ENCODE measurements at places on chromosomes 4 and X. TPM values are rescaled to one million over a fixed set of nuclear protein-coding genes. Genes with fewer than 3 reads are reported as not detected.

Gene SH3RF1
- 25.8 TPM for total RNA-seq

Gene CT45A1
- total RNA-seq, result not detected

Gene HTN3
- total RNA-seq, result not detected

Gene MTNR1A
- total RNA-seq, result 0.36 TPM

Gene ADRA2C
- not detected for total RNA-seq

Gene SORCS2
- 0.22 TPM for total RNA-seq

Gene UGT2B10
- total RNA-seq, result not detected

Gene NUDT11
- total RNA-seq, result 11.9 TPM

Gene SUPT20HL2
- total RNA-seq, result not detected

Gene DSPP
- not detected for total RNA-seq

Gene IL2
- total RNA-seq, result not detected

Gene MAGEB1
- total RNA-seq, result not detected

Gene CFAP47
- not detected for total RNA-seq

Gene CENPVL1
- total RNA-seq, result 0.07 TPM

Gene DMP1
- total RNA-seq, result not detected

Gene MAP7D2
- 1.4 TPM for total RNA-seq

Gene TSPAN5
- total RNA-seq, result 24.9 TPM

Gene ANOS1
- 2.3 TPM for total RNA-seq

Gene FOXR2
- not detected for total RNA-seq

Gene ARX
- not detected for total RNA-seq

Gene ACE2
- 0.06 TPM for total RNA-seq

Gene ASMTL
- total RNA-seq, result 16.2 TPM

Gene MAGEB10
- total RNA-seq, result not detected

Gene MAGEC1
- total RNA-seq, result not detected

Gene HSD17B10
- 102 TPM for total RNA-seq

Gene APLN
- total RNA-seq, result 0.36 TPM

Gene PAQR3
- total RNA-seq, result 31.7 TPM

Gene MAP3K15
- total RNA-seq, result 1.7 TPM

Gene PRRG1
- total RNA-seq, result 28.1 TPM

Gene TBX22
- not detected for total RNA-seq

Gene NXF2
- total RNA-seq, result not detected

Gene LINC00632
- 0.29 TPM for total RNA-seq

Gene UGT2B17
- not detected for total RNA-seq
